ENCODE measurements at places on chromosomes 2 and 18.

- peak; percentile 8 for DNase-seq
Measured at GRCh38 chr18:11004294-11004693, 145.1 kb downstream of the PIEZO2 start.

DNA sequence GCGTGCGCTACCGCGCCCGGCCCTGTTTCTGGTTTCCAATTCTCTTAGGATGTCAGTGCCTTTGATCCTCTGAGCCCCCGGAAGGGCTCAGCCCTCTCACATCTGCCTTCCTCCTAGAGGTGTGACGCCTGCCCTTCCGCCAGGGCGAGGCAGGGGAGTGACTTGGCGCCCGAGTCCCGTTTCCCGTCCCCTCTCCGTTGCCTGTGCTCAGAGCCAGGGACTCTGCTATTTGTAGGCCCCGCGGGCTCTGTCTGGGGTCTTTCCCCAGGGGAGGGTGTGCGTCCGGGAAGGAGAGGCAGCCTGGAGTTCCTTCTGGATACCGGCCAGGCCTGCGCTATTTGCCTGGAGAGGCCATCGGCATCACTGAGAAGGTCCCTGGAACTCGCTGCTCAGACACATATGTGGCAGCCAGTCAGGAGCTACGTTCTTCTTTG is 103.7 kb upstream of the TAF1B start:
- DNase-seq, result no peak

DNA sequence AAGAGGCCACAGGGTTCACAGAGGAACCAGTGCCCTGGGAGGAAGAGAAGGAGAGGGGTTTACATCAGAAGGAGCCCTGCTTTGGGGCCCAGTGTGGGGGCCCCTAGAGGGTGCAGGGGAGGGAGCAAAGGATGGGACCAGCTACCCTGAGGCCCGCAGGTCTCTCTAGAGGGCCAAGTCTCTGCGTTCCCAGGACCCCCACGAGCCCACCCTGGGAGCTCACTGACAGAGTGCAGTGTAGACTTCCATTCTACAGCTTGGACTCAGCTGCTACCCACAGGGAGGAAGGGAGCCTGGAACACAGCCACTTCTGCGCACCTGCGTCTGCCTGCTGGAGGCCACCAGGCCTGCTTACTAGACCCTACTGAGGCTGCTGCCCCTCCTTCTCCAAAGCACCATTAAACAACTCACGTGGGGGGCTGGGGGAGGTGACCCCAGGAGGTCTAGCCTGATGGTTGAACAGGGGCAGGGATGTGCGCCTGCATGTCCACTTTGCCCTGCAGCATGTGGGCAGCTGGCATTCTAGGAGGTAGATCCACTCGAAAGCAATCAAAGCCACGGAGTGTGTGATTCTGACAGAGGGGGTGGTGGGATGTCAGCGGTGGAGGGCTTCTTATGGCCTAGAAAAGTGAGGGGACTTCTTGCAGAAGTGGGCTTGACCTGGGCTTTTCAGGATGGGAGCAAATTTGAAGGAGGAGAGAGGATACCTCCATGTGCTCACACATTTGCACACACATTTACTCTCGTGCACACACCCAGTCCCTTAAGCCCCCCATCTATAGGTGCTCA is 90.2 kb downstream of the ZFP36L2 start:
- DNase-seq, result no peak

GRCh38 chr2:98697651-98698337 is 33.1 kb downstream of the MGAT4A start:
- no peak for DNase-seq

- no peak for DNase-seq
Measured at GRCh38 chr2:205637779-205638503, 44.4 kb upstream of the NRP2 start.

DNA sequence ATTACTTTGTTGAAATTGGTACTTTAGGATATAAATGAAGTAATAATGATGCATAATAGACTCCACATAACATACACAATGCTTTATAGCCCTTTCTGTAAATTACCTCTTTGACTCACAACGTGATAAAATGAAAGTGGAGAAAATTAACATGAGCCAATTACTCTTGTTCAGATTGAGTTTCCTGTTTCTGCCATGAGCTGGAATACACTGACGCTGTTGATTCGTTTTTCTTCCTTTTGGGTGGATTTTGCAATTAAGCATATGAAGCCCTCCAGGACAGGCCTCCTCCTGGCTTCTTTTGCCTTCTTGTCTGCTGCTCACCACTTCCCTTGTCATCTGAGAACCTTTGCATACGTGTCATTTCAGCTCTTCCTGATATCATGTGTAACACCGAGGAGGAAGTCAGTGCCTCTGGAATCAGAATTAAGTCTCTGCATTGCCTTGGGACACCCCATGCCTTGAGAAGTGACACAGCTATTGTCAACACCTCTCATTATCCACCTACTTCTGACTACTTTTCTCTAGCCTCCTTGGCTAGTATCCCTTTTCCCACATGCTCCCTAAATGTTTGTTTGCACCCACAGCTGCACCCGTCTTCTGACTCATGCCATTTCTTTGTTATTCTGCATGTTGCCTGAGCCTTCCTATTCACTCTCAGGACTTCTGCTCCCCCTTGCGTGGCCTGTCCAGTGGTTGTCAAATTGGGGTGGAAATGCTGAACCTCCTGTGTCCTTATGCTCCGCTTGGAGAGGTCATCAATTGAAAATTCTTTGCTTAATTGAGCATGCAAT is 134.1 kb downstream of the FMNL2 start:
- peak; percentile 57 for DNase-seq

- DNase-seq, result peak; percentile 48
Measured at GRCh38 chr2:171505374-171505773, 16.9 kb upstream of the CYBRD1 start.

DNA sequence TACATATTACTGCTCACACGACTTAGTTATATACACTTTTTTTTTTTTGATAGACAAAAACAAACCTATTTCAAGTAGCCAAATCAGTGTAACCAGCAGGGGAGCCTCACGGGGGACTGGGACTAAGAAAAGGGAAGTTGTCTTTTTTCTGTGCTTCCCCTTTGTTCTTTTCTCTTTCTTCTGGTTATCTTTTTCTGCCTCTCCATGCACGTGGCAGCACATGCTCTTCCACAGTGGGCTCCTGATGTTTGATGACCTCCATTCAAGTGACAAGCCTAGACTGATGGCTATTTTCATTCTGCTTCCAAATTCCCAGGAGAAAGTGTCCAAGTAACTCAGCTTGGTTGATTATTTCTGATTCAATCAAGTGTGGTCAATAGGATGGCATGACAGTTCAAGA is 98.2 kb upstream of the STK39 start:
- no peak for DNase-seq

GRCh38 chr2:2464094-2464493 is 133.0 kb upstream of the MYT1L start:
- no peak for DNase-seq

GRCh38 chr2:64661741-64662169 is 8.0 kb upstream of the SERTAD2 start:
- DNase-seq, result no peak

GRCh38 chr2:25341753-25342371 is at the start of gene DNMT3A:
TSS of gene DNMT3A (minus strand) at chr2:25341925. CDS start at chr2:25313984, 27,941 bp downstream.
- DNase-seq, result peak; percentile 66

- no peak for DNase-seq
Measured at GRCh38 chr2:198991431-198991830, 466.3 kb downstream of the SATB2 start.

- peak; percentile 74 for DNase-seq
Measured at GRCh38 chr18:46917108-46917802, at the start of the genes KATNAL2 and PIAS2. TSS of gene KATNAL2 (plus strand) at chr18:46917602. CDS start at chr18:46946873, 29,271 bp downstream. TSS of gene PIAS2 (minus strand) at chr18:46917507. CDS start at chr18:46917345, 162 bp downstream.

DNA sequence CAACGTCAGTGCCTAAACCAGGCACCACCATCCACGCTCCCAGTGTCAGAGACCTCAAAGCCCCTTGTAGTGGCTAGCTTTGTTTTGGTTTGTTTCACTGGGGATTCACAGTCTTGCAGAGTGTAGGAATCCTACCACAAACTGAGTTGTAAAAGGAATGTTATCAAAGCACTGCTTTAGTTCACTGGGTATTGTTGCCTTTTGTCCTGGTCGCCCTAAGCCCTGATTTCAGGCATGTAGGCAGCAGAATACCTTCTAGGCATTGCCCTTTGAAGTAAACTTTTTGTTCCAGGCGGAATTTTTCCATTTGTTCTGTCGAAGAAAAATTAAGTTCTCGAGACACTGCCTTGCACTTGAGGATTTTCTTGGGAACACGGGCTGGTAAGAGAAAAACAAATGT is 29.4 kb downstream of the PTMA start:
- DNase-seq, result no peak

GRCh38 chr2:60268661-60269060 is 284.8 kb downstream of the BCL11A start:
- DNase-seq, result no peak

- DNase-seq, result peak; percentile 50
Measured at GRCh38 chr18:48781163-48781987, 169.4 kb downstream of the SMAD7 start.

DNA sequence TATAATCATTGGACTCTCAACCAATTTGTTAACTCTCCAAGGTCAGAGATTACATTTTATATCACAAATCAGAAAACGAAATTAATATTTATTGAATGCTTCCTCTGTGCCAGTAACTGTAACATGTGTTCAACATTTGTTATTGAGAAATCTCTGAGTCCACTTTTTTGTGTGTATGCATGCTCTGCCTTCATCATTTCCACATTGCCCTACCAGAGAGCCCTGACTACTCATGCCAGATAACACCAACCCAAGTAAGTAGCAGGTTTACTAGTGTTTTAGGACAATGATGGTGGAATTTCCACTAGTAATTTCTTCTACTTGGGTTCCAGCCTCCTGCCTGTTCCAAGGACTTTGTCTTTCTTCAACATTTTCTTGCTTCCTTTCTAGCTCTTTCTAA is 14.2 kb upstream of the FAP start:
- DNase-seq, result no peak

GRCh38 chr2:235024931-235025773 is 73.3 kb downstream of the SH3BP4 start:
- DNase-seq, result peak; percentile 27

DNA sequence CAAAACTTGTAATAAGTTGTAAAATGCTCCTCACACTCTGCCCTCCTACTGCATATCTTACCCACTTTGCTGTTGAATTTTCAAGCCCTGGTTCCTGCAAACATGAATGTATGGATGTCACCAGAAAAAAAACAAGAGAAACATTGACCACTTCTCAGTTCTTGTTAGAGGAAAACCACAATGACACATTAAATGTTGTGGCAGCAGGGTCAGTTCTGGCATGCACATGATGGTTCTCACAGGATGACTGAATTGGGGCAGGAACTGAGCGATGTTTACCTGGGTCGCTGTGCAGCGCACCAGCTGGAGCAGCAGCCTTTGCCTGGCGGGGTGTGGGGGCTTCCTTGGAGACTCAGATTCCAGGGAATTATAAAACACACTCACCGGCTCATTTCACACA is 14.0 kb upstream of the PRKCE start:
- peak; percentile 69 for DNase-seq

- no peak for DNase-seq
Measured at GRCh38 chr2:42492691-42493467, 903 bp downstream of the KCNG3 start.
